H4 (cell line): ENCODE measurements at places on chromosomes 16 and 17.
A peak's percentile ranks its signal among the peaks of the same experiment; 100 is the strongest.

DNA sequence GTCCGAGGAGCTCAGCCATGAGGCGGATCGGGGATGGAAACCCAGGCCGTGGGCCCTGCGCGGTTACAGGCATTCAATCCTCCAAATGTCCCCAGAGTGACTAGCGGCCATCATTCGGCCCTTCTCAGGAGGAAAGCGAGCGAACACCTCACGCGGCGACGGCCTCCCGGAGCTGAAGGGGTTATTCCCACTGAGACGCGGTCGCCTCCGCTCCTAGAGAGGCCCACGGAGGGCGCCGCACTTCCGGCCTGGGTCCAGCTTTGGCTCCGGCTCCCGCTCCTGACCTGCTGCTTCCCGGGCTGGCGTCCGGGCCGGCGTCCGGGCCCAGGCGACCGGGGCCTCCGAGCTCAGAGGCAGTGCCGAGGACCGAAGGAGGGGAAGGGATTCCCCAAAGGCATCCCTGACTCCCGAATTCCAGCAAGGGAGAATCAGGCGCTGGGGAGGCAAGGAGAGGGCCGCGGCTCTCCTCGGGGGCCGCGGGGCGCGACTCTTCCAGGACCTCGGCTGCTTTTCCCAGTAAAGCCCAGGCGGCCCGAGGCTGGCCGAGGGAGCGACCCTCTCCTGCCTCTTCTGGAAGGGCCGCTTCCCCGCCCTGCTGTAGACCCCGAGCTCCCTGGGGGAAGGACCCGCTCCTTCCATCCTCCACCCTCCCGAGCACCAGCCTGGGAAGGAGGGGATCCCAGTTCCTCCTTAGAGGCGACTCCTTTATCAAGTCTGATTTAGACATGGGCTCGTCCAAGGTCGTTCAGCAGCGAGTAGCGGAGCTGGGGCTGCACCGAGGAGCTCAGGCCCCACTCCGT is 18.6 kb upstream of the ZNF629 start:
- peak; percentile 62 for DNase-seq

DNA sequence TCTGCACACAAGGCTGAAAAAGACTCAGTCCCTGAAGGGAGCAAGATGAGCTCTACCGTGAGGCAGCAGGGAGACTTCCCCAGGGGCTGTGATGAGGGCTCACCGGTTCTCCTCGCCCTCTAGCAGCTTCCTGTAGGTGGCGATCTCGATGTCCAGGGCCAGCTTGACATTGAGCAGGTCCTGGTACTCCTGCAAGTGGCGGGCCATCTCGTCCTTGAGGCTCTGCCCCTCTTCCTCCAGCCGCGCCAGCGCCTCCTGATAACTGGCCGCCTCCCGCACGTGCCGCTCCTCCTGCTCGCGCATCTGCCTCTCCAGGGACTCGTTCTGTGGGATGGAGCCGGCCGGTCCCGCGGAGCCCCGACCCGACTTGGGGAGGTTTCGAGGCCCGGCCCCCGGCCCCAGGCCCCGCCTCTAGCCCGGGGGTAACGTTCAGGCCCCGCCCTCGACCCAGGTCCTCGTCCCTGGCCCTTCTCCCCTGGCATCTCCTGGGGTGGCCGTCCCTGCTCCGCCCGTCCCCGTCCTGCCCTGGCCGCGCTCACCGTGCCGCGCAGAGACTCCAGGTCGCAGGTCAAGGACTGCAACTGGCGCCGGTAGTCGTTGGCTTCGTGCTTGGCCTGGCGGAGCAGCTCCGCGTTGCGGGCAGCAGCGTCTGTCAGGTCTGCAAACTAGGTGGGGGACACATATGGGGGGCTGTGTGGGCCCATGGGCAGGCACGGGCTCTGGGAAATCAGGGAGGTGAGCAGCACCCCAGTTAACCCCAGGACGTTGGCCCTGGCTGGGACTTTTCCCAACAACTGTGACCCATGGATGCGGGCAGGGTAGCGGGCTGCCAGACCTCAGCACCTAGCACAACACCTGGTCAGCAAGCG is 3.9 kb downstream of the GFAP start:
- peak; percentile 51 for DNase-seq

- no peak for DNase-seq
Measured at GRCh38 chr16:1920727-1921171, 2.5 kb upstream of the HS3ST6 start.

DNA sequence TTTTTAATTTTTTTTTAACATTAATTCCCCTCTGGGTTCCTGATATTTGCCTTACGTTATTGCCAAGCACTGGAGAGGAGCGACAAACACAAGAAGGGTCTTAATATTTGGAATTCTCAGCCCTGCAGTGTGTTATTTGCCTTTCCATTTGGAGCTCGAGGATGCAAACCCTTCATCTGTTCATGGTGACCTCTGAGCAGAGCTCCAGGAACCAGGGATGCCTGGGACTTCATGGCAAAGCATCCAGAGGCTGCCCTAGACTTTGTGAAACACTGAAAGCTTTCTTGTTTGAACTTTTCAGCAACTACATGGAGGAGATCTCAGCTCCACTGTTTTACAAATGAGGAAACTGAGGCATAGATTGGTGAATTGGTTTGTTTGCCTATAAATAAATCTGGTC is 254.2 kb downstream of the CBLN1 start:
- no peak for DNase-seq

DNA sequence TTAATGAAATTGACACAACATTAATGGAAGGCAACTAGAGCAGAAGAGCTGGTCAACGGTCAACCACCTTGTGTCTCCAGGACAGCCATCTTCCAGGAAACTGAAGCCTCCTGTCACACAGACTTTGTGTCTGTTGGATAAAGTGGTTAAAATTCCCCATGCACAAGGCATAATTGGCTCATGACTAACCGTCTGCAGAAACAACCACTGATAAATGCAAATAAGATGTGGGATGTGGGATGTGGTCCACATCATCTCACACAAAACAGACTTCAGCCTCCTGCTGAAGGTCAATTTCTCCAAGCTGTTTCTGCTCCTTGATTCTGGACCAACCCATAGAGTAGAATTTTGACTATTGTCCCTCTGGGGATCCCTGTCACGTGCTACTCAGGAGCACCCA is 26.9 kb upstream of the XYLT1 start:
- DNase-seq: no peak

DNA sequence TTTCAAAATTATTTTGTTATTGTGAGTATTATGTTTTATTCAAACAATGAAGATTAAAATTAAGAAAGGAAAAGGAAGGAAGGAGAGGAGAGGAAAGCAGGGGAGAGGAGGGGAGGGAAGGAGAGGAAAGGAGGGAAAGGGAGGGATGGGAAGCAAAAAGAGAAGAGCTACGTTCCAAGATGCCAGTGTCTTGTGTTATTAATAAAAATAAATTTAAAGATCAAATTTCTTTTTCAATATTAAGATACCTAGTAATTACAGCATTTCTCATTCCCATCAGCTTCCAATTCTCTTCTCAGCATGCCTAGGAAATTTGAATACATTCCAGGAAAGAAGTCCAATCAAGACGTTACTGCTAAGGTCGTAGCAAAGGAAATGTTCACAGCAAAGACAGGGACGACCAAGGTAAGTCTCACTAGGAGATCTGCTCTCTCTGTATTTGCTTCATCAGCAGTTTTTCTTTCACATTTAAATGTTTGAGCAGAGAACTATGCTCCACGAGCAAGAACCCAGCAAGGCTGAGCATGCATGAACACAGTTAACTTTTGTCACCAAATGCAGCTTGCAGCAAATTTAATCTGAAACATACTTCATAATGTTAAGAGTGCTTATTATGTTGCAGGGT is 63.3 kb upstream of the HLF start:
- no peak for DNase-seq

GRCh38 chr16:88062341-88063210 is 111.3 kb downstream of the BANP start:
- no peak for DNase-seq

GRCh38 chr17:7190276-7190917 is 11.2 kb upstream of the ASGR1 start:
- no peak for DNase-seq

DNA sequence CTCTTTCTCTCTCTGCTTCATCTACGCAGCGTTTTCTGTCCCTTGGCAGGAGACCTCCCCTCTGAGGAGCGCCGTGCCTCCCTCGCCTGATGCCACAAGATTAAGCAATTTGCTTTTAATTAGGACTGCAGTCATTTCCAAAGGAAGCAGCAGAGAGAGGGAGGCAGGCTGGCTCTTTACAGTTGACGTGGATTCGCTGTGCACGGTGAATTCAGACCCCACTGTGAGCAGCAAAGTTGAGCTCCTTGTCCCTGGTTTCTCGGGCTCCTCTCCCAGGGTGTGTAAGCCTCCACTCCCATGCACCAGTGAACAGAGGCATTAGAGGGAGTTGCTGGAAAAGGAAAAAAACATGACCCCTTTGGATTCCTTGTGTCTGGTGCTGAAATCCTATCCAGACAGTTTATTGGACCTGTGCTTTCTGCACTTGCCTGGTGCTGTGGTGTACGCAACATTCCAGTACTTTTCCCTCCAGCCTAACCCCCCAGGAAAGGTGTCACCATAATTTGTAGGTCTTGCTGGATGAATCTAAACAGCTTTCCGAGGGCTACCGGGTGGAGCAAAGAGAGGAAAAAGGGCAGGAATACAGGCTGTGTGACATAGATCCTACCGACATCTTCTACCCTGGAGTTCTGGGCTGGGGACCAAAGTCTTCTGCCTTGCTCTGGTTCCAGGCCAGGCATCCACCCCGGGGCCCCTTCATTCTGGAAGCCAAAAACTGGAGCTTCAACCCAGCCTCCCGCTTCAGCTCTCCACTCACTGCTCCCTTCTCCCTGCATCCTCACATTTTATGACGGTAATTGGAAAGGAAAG is 171.0 kb downstream of the MAF start:
- DNase-seq: no peak

DNA sequence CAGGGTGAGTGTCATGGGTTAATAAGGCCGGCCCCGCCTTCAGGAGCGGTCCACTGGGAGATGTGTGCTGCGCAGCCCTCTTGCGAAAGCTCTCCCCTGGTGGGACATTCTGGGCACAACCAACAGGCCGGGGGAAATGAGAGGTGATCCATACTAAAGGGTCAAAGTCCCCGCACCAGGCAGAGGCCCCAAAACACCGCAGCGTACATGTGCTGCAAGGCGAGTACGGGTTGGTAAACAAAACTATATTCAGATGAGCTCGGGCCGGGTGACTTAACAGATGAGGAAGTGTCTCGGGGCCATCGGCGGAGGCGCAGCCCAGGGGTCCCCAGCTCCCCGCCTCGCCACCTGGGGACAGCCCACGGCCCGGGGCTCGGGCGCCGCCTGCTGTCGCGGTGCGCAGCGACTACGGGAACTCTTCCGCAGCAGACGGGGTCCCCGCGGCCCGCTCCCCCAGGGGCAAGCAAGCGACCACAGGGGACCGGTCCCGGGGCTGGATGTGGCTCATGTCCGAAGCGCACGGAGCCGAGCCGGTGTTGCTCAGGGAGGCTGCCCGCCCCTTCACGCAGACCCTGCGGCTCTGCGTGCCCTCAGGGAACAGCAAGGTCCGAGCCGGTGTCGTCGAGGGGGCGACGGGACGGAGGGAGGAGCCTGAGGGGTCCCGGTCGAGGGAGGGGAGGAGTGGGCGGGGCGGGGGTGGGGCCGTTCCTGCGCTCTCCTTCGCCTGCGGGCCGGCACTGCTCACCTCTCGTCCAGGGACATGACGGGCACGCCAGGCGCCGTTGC is at the start of gene RAB37:
RAB37 (plus strand) TSS at position 744 of the 786 bp plus-strand sequence; CDS start at position 761, 17 bp downstream.
- no peak for DNase-seq

- DNase-seq: no peak
Measured at GRCh38 chr17:41734949-41735313, 488 bp upstream of the HAP1 start.

DNA sequence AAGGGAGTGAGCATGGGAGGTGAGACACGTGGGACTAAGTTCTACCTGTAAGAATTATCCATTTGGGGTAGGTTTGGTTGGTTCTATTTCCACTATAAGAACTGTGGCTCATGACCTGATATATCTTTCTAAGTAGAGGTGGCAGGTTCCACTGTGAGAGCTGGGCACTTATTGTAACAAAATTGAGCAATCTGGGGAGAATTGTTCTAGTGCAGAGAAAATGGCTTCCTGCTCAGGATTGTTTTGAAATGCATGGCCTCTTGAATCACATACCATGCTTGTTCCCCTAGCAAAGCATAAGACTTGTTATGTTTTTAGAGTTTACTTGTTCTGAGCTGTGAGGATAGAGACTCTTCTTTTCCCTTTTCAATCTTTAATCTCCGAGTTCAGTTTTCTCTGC is 125.9 kb downstream of the MAP2K6 start:
- no peak for DNase-seq

GRCh38 chr16:14186007-14186794 is 115.1 kb downstream of the MRTFB start:
- peak; percentile 36 for DNase-seq

DNA sequence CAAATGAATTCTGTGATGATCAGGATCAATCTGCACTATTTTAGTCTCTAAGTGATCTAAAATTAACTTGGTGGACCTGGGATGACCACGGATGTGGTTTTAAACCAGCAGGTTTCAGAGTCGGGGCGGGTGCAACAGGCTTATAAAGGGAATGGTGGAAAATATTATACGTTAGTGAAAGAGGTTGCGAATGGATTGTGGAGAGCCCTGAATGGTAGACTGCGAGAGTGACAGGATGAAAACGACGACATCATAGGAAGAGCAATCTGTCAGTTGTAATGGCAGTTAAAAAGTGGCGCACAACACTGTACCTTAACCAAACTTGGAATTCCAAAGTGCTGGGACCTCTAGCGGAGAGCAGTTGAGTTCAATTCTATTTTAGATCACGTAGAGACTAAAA is 1.2 kb upstream of the CYB5B start:
- no peak for DNase-seq

DNA sequence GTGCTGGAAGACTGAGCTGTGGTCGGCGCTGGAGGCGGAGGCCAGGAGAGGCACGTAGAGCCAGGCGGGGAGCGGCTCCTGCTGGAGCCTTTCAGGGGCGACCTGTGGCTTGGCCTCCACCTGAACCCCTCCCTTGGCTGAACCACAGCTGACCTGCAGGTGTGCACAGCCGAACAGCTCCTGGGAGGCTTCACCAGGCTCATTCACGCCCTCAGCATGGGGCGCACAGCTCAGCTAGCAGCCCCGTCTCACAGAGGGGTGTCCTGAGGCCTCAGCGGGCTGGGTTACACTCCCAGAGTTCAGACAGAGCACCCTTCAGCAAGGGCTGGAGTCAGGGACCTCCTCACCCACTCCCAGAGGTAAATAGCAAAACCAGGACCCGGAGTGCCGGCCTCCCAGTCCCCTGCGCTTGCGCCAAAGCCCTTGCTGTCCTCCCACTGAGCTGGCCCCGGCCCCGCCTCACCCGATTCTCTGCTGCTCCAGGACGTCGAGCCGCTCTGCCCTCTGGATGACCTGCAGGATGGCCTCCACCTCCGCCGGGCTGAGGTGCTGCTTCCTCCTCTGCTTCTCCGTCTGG is 31.7 kb downstream of the RPH3AL start:
- no peak for DNase-seq

- no peak for DNase-seq
Measured at GRCh38 chr17:28958820-28959455, 7.6 kb upstream of the PHF12 start.

GRCh38 chr17:57605675-57606105 is 139.4 kb downstream of the CCDC182 start:
- no peak for DNase-seq
